ENCODE measurements at places on chromosomes 7 and 10. TPM values are rescaled to one million over a fixed set of nuclear protein-coding genes. Genes with fewer than 3 reads are reported as not detected.

- no peak for DNase-seq
These were observed 623.2 kb downstream of the GATA3 start for GRCh38 chr10:8677642-8678041.

- DNase-seq, result no peak
These were observed 63.6 kb downstream of the TMEM130 start for GRCh38 chr7:98805956-98806838.

DNA sequence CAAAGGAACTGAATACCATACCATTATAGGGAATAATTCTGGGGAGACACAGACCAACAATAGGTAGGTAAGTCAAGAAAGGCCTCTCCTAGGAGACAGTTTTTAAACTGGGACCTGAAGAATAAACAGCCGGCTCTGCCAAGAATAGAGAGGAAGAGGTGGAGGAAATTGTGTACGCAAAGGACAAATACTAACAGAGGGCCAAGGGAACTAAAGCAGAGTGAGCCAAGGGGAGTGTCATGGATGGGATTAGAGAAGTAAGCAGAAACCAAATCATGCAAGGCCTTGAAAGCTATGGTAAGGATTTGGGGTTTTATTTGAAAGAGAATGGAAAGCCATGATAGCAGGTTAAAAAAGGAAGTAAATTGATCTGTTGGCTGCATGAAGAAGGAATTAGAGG is 18.1 kb upstream of the ITGB8 start:
- no peak for DNase-seq

The GPR15LG gene
- not detected for polyA plus RNA-seq
